Cardiac septum (tissue), 1 donor: ENCODE measurements at places on chromosomes 12 and 14. TPM values are rescaled to one million over a fixed set of nuclear protein-coding genes. Genes with fewer than 3 reads are reported as not detected.

DNA sequence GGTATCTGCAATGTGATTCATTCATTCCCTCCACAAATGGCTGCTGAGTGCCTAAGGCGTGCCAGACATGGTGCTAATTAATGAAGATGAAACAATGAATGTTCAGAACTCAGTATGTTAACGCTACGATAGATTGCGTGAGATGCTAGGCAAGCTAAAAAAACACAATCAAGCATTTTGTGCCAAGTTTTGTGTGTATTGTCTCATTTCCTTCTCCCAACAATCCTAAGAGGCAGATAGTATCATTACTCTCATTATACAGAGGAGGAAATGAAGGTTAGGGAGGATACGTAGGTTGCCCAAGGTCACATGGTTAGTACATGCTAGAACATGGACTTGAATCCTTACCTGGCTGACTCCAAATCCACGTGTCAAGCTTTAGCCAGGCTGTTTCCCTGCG is 264.4 kb downstream of the EFCAB11 start:
- DNase-seq = no peak

Gene RPL10L
- total RNA-seq = not detected

Gene LRRC10
- total RNA-seq = 30.3 TPM

GRCh38 chr12:1882405-1882804 is 36.0 kb downstream of the CACNA2D4 start:
- no peak for DNase-seq

- DNase-seq = no peak
Observed at GRCh38 chr12:26010293-26010821, 51.9 kb downstream of the RASSF8 start.

DNA sequence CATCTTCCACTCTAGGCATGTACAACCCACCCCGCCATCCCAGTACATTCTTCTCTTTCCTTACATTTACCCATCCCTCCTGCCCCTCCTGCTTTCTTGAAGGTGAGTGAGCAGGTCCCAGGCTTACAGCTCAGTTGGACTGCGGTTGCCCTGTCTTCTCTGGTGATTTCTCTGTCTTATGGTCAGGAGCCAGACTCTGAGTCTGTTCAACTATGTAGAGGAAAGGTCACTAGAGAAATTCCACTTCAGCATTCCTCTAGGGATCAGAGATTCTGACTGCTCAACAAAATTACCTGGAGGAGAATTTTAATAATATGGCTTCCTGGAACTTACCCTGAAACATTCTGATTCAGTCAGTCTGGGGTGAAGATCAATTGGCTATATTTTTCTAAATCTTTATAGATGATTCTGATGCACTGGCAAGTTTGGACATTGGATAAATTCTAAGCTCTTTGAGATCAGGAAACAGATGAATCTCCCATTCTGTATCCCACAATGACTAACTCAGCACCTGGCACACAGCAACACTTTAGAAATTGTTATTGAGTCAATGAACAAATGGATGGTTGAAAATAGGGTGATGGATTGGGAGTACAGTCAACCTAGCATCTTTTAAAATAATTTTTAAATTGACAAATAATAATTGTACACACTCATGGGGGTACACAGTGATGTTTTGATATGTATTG is 128.6 kb upstream of the HIF1A start:
- DNase-seq = no peak

DNA sequence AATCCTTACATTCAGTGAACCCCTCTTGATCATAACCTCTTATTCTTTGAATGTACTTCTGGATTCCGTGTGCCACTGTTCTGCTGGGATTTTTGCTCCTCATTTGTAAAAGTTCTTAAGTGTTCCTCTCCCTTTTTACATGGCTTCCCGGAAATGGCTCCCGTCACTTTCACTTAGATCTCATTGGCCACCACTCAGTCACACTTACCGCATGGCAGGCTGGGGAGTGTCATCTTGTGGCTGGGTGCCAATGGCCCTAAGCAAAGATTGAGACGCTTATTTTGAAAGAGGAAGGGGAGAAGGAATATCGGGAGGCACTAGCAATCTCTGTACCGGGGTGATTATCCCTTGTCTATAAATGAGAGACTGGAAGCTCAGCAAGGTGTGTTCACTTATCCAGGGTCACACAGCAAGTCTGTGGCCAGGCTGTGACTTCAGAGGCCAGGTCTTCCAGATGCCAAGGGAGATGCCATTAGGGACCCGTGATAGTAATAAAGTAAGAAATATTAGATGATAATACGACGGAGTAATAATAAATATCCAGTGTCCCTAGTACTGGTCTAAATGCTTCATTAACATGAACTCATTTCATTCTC is 68.8 kb downstream of the RNFT2 start:
- no peak for DNase-seq

DNA sequence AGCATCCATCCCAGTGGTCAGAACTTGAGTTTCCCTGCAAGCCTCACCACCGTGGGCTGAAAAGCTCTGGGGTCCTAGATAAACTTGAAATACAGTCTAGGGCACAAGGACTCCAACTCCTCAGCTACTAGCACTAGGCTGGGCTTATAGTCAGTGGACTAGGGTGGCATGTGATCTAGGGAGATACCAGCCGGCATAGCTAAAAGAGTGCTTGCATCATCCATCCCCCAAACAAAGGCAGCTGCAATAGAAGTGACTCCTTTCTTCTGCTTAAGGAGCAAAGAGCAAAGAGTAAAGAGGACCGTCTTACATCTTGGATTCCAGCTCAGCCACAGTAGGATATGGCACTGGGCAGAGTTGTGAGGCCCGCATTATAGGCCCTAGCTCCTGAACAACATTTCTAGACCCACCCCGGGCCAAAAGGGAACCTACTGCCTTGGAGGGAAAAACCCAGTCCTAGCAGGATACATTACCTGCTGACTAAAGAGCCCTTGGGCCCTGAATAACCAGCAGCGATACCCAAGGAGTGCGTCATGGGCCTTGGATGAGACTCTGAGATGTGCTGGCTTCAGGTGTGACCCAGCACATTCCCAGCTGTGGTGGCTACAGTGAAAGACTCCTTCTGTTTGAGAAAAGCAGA is 17.9 kb upstream of the SOS2 start:
- no peak for DNase-seq

DNA sequence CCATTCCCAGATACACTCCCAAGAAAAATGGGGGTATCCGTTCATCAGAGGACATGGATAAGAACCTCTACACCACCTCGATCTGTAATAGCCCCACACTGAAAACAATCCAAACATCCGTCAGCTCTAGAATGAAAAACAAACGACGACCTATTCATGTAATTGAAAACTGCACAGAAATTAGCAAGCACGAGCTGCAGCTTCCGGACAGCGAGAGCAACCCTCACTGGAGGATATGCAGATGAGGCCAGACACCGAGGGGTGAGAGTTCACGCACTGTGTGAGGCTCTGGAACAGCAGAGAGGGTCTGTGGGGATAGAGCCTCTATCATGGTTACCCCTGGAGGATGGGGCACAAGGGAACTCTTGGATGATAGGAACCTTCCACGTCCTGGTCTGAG is 143.9 kb upstream of the NCOR2 start:
- DNase-seq = no peak

GRCh38 chr12:6538420-6539313 is 4.3 kb downstream of the GAPDH start:
- DNase-seq = no peak

DNA sequence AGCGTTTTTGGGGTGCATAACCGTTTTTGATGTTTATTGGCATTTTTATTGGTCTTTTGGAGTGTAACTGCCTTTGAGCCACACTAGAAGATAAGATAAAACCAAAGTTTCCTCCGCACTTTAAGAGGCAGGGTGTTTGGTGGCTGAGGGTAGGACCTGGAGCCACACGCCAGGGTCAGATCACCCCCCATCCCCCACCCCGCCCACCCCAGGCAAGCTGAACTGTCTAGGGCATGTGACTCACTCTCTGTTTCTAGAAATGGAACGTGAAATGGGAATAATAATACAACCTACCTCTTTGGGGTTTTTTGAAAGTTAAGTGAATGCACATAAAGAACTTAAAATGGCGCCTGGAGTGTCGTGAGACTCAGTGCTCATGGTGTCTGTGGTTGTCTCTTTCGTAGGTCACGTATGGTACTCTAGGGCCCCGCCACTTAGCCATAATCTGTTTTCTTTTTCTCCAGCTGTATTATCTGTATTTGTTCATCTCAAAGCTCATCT is 56.0 kb downstream of the PPP2R5C start:
- DNase-seq = no peak

GRCh38 chr14:98858158-98858557 is 413.8 kb downstream of the BCL11B start:
- no peak for DNase-seq

- no peak for DNase-seq
Observed at GRCh38 chr14:74135426-74135825, 50.7 kb downstream of the LIN52 start.

Gene CEBPE
- not detected for total RNA-seq

DNA sequence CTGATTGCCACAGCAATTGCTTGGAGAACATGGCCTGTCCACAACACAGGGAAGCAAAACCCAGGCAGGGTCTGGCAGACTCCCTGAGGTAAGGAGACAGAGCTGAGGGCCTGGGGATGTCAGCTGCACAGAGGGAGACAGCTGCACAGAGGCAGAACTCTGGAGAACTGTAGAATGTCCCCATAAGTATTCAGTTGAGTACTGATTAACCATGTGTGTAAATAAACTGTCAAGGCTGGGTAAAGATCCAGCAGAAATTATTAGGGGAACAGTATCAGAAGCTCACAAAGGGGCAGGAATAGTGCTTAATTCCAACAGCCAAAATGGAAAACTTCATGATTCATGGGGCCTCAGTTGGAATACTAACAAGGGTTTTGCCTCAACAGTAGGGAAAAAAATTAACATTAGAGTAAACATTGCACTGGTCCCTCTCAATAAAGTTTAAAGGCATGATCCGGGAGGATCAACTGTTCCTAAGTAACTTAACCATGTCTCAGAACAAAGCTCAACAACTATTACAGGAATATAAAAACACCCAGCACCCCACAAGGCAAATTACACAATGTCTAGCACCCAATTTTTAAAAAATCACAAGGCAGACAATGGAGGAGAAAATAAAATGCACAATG is 201.3 kb upstream of the RASSF8 start:
- DNase-seq = no peak

Gene SLC8B1
- 11.0 TPM for total RNA-seq

GRCh38 chr12:120263748-120264085 is 1.8 kb downstream of the PXN start:
- DNase-seq = no peak

Gene FGD6
- 19.9 TPM for total RNA-seq

- no peak for DNase-seq
Observed at GRCh38 chr12:89225808-89226411, 126.4 kb downstream of the DUSP6 start.

- DNase-seq = no peak
Observed at GRCh38 chr14:81478446-81478845, 55.2 kb downstream of the SEL1L start.

- DNase-seq = no peak
Observed at GRCh38 chr12:113391145-113391544, 12.5 kb downstream of the SDS start.

DNA sequence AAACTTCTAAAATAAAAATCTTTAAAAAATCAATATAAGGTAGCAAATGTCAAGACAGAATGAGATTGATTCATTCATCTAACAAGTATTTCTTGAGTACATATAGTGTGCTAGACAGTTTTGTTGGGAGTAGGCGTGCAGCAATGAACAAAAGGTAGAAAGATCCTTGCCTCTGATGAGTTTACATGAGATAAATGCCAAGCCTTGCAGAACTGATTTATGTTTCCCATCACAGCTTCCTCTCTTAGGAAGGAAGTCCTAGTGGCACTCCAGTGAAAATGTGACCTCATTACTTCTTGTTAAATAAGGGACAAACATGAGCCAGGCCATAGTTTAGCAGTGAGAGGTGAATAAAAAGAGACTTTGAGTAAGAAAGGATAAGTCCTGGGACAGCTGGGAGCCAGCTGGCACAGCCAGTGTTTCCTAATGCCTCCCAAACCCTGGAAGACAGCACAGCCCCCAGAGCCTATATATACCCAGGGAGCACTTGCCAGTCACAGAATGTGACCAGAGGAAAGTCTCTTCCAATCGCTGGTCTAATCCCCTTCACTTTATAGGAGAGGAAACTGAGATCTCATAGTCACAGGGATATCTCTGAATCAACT is 4.7 kb upstream of the COCH start:
- DNase-seq = no peak

Gene GOLT1B
- 26.6 TPM for total RNA-seq

DNA sequence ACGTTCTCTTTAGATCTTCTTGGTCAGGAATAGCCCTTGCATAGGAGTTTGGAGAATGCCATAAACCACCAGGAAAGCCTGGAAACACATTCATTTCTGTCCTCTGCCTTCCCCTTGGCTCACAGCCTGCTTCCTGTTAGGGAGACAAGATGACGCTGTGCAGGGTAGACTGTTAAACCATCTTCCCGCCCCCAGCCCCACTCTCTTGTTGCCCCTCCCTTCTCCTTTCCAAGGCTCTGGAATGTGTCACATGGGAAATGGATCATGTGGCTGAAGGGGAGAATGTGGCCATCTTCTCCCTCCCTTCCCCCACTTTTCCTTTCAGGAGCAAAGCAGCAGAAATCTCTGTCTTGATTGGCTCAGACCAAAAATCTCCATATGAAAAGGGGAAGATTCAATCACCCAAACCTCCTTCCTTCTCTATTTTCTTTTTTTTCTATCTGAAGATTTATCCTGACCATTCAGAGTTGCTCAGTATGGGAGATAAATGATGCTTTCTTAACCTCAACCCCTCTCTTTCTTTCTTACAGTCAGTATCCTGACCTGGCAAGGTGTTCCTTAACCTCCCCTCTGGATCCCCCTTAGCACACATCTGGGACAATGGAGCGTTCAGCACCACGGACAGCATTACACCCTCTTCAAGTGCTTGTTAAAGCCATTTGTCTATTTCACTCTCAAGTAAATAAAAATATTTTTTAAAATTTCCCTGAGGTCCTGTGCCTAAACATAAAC is 11.4 kb downstream of the GPR19 start:
- DNase-seq = no peak

Gene LRP1
- 103 TPM for total RNA-seq

GRCh38 chr12:121451961-121452339 is 52.0 kb downstream of the RNF34 start:
- no peak for DNase-seq

Gene USP44
- total RNA-seq = 0.35 TPM

Gene FBXO21
- total RNA-seq = 51.9 TPM

Gene TAS2R50
- total RNA-seq = 0.97 TPM
